SHP77 (cell line): ENCODE measurements at places on chromosomes 16 and 17.
A peak's percentile ranks its signal among the peaks of the same experiment; 100 is the strongest.

DNA sequence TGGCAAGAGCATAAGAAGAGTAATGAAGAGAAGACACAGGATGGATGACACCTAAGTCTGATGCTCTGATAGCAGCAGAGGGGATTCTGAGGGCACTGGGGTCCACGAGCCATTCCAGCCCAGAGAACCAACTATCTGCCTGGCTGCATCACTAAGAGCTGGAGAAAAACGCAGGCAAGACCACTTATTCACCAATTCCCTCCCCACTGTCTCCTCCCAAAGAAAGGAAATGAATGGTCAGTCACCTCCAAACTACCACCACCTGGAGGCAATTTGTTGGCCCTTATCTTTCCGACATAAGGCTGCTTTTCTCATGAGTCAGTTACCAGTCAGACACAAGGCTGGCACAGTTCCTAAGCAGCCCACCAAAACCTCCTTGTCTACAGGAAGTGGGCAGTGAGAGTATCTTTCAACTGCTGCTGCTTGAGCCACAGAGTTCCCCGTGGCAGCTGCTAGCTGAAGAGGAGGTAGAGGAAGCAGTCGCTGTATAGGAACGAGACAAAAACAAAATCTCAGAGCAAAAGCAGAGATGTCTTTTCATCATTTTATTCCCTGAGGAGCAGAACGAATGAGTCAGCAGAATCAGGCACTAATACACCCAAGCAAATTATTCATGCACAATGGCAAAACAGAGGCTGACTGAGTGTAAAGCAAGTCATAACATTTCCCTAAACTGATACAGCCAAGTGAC lies 111.1 kb downstream of the SMG6 start:
- no peak for DNase-seq

DNA sequence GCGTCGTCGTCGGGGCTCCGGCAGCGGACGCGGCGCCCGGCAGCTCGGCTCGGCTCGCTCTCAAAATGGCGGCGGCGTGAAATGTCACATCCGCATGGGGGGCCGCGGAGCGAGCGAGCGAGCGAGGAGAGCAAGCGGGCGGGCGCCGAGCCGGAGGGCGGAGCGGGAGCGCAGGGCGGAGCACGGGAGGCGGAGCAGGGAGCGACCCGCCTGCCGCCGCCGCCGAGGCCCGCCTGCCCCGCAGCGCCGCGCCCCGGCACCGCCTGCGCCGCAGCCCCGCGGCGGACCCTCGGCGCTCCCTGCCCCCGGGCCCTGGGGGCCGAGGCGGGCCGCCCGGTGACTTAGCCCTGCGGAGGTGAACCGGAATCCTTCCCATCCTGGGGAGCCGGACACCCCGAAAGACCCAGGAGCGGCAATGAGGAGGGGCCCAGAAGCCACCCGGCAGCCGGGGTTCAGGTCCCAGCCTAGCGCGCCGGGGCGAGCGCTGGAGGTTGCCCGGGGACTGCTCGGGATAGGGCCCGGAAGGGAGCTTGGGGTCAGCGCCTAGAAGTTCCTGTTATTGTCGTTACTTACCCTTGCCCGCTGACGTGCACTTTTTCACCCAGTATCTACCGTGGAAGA lies at the start of gene USP7:
Gene USP7, minus strand, starts transcription at position 86 of the 621 bp plus-strand sequence. CDS start 621 bp downstream, outside the sequence.
- peak; percentile 68 for DNase-seq

DNA sequence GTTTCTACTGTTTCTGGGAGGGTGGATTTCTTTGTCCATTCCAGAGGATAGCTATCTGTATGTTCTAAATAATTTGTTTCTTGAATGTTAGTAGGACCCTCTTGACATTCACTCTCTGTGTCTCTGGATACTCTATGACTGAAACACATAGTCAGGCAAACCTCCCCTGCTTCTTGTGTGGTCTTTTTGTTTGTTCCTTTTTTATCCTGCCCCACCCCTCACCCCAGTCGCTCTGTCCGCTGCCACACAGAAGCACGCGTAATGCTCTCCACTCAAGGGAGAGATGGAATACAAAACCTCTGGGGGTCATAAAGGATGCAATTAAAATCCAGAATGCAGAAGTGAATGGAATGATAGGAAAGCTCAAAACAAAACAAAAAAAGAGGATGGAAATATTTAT lies 253.1 kb downstream of the RBFOX1 start:
- DNase-seq: no peak

DNA sequence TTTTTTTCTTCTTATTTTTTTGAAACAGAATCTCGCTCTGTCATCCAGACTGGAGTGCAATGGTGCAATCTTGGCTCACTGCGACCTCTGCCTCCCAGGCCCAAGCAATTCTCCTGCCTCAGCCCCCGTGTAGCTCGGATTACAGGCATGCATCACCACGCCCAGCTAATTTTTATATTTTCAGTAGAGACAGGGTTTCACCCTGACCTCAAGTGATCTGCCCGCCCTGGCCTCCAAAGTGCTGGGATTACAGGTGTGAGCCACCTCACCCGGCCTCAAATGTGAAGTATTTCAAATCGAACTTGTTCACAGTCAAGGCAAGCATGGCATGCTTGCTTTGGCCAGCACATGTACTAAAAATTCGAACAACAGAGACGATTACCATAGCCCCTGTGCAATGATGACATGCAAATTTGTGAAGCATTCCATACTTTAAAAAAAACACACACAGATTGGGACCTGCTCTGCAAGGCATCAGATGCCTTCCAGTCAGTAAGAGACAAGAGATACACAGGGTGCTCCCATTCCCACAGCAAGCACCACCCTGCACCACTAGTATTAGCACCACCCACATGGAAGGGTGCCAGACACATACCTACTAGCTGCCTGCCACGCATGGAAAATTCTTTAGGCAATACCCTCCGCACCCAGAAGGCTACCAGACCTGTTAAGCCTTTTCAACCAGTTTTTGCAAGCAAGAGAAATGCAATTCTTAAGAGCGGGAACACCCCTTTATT lies 47.2 kb downstream of the ANKRD11 start:
- DNase-seq: peak; percentile 50

GRCh38 chr16:24151482-24151939 lies 104.6 kb upstream of the CACNG3 start:
- DNase-seq: no peak

DNA sequence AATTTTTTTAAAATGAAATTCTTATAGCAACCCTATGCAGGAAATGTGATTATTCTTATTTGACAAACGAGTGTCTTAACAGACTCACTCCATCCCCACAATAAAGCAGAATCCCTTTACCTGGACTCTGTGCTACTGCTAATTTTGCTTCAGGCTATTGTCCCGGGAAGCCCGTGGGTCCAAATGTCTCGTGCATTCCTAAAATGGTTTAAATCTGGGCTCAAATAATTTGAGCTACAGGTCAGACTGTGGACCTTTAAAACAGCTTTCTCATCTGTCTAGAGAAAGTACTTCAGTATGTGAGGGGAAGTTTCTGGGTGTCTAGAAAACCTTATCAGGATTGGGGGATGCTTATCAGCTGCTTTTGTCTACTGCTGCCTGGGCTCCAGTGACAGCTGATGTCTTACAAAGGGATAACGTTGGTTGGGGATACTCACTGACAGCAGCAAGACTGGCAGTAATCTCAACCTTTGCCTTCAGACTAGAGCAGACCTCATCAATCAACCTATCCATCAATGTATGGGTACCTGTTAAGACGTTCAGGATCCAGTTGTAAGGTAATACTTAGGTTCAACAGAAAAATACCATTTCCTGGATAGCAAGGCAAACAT lies 197.9 kb upstream of the CDH11 start:
- no peak for DNase-seq

- peak; percentile 58 for DNase-seq
Measured at GRCh38 chr16:30499284-30499683, 26.7 kb downstream of the ITGAL start.

DNA sequence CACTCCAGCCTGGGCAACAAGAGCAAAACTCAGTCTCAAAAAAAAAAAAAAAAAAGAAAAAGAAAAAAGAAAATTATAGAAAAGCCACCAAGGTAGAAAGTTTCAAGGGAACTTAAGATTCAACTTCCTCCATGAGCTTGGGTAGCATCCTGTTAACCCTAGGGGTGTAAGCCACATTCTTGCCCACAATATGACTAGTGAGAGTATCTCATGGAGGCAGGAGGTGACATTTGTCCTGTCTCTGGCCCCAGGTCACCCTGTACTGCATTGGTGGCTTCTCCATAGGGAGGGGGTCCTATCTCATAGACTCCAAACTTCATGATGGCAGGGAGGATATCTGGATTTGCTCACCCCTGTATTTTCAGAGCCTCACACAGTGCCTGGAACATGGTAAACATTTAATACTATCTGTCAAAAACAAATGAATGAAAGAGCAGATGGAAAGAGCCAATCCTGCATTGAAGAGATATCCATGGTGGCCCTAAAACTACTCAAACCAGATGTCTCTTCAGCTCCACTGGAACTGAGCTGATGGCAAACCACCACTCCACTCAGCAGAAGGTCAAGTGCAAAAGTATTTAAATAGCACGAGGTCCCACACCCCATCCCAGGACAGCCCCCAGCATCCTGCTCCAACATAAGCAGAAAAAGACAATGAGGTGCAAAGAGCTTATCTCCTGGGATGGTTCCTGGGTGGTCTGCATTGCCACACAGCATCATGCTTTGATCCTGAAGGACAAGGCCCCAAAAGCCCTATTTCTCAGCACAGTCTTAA lies 50.3 kb downstream of the EMP2 start:
- no peak for DNase-seq

DNA sequence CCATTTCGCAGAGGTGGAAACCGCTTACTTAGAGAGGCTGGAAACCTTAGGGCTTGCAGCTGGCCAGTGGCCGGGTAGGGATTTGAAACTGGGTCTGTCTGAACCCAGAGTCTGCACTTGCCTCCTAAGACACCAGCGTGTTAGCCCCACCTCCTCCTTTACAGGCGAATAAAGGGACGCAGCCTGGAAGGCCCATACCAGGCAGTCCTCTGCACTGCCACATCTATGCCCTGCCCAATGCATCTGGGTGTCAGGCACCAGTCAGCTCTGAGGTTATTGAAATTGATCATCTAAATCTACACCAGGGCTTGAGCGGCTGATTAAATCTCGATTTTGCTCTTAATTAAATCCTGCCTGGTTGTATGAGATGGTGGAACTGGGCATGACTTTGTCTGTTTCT lies 19.9 kb upstream of the NAGS start:
- no peak for DNase-seq

DNA sequence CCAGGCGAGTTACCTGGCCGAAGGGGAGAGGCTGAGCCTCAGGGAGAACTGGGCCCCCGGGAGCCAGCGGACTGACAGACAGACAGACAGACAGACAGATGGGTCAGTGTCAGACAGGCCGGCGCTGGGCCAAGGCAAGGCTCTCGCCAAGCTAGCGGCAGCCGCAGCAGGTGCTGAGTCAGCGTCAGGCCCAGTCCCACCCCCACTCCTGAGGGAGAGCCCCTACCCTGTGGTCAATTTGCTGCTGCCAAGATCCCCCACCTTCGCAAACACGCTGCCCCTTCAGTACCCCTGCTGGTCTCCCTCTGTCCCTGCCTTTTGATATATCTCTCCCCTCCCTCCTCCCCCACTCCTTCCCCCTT lies 1.5 kb downstream of the FGF11 start:
- no peak for DNase-seq

DNA sequence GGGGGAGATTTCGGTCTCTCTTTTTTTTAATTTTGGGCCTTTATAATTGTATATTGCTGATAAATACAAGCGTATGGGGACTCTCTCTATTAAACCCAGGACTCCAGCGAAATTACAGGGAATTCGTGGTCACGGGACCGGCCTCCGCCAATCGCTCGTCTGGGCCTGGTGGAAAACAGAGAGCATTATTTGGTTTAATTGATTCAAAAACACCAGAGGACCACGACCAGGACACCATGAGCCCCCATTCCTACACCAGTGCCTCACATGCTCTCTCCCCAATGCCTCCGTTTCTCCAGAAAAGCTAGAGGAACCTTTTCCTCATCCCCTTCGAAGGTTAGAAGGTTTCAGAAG lies at the start of gene HOXB2:
Gene HOXB2, minus strand, starts transcription at position 88 of the 354 bp plus-strand sequence. CDS start 198 bp downstream, outside the sequence.
- no peak for DNase-seq

GRCh38 chr16:50372611-50373344 lies 4.0 kb upstream of the BRD7 start:
- peak; percentile 14 for DNase-seq
